Naive thymus-derived CD4-positive, alpha-beta T cell (primary cell): ENCODE measurements at places on chromosomes 11 and 22.

DNA sequence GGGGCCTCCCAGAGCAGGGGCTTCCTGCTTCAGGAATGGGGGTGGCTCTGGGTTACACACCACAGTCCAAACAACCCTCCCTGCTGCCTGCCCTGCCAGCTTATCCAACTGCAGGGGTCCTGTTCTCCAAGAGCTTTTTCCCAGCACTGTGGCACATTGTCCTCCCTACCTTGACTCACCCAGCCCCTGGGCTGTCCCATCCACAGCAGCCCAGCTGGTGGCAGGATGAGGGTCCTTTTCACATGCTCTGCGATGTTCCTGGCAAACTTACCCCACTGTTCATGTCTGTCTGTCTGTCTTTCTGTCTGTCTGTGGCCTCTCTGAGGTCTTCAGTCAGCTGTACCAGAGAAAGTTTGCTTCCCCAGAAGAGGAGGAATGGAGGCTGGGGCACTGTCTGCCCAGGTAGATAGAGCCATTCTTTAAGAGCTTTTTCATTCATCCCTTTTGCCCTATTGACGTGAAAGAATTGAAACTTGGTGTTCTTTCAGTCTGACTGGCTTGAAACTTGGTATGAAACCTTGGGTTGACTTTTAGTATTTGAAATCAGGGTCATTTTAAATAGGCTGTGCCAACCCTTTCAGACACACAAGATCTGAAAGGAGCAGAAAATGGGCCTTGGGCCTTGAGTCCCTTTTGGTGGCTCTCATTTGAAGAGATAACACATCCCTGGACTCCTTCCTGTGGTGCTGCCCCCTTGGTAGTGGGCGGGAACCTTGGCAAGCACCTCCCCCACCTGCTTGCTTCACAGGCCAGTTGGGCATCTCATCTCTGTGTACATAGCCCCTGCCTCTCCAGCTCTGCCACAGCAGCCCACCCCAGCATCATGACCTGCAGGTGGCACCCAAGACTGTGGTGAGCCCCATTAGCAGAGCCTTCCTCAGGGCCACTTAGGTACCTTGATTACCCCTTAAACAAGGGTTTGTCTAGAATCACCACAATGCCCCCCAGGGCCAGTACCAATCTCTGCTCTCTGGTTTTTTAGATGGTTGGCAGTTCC is 74.6 kb upstream of the SUSD2 start:
- peak; percentile 26 for DNase-seq

DNA sequence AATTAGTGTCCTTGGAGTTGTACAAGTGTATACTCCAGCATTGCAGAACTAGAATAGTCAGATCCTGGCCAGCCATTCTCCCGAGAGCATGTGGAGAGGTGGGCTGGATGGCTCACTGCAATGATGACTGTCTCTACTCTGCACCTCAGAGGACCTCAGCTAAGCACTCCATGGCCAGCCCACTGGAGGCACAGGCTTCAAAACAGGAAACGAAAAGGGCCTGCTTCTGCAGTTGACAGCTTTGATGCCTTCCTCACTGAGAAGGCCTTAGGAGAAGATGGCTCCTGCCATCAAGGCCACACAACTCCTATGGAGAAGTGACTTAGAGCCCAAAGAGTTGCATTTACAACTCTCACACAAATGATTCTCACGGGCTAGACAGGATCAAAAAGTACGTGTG is 9.1 kb downstream of the POLD4 start:
- DNase-seq = no peak

GRCh38 chr22:41052661-41053490 is 39.5 kb upstream of the EP300 start:
- no peak for DNase-seq

DNA sequence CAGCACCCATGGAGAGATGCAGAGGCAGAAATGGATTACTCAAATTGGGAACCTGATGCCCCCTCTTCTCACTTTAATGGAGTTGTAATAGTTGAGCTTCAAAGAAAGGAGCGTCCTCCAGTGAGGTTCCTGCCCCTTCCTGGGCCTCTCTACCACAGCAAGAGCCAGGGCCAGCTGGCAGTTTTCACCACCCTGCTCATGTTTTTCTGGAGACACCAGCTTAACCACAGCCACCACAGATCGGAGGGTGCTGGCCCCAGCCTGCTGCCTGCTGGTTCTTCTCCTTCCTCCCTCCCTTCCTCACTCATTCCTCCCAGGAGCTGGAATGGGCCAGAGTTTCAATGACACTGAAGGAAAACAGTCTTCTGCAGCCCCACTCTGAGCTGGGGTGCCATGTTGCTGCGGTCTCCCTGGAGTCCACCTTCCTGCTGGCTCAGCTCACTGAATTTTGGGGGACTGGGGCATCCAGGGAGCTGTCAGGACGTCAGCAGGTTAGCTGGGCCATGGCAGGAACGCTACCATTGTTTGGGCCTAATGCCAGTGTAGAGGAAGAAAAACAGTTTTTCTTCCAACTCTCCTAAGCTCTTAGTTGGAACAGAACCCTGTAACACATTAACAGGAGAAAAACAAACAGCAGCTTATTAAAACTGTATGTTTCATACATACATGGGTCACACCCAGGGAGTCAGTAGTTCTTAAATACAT is 57.7 kb downstream of the TRAF6 start:
- DNase-seq = no peak

DNA sequence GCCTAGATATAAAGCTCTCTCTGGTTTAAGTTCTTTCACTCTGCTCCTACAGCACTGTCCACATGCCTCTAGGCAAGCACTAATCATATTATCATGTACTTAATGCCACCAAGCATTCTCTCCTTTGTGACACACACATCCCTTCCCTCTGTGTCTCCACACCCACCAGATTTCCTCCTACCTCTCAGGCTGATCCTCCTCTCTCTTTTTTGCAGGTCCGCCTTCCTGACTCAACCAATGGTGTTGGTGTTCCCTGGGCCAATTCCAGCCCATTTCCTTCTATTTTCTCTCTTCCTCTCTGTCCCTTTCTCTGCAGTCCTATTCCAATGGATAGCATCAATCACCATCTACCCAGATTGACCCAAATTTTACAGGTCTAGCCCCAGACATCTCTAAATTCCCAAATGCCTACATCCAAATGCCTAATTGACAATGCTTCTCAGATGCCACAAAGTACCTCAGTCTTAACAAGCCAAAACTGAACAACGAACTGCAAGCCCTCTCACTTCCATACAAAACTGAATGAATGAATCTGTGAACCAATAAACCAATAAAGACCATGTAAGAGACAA is 504 bp upstream of the ZNF215 start:
- no peak for DNase-seq

- no peak for DNase-seq
Observed at GRCh38 chr22:24095826-24096757, 85.0 kb downstream of the CABIN1 start.

DNA sequence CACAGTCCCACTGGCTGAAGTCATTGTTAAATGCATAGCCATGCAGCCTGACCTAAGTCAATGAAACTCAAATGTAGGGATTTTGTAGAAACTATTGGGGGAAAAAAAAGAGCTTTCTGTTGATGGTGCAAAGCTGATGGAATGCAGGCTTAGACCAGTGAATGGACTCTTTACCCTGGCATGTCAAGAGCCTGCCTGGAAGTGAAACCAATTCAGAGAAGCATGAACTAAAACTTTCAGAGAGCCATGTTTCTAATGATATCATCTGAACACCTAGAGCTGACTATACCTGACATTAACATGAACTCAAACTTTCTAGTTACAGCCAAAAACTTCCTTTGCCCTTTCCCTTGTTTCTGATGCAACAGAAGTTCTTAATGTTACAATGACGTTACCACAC is 89.0 kb downstream of the APIP start:
- DNase-seq = no peak

DNA sequence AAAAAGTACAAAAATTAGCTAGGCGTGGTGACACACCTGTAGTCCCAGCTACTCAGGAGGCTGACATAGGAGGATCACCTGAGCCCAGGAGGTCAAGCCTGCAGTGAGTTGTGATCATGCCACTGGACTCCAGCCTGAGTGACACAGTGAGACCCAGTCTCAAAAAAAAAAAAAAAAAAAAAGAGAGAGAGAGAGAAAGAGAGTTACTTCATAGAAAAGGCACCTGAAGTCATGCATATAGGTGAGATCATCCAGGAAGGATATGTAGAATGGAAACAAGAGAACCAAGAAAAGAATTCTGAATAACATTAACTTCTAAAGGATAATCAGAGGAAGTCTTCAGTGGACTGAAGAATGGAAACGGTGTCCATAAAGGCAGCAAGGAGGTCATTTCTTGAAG is 106.8 kb downstream of the STK33 start:
- no peak for DNase-seq

GRCh38 chr11:58524232-58525036 is 16.5 kb upstream of the OR5B21 start:
- no peak for DNase-seq

- DNase-seq = no peak
Observed at GRCh38 chr22:50057278-50058060, 629 bp downstream of the TTLL8 start.

DNA sequence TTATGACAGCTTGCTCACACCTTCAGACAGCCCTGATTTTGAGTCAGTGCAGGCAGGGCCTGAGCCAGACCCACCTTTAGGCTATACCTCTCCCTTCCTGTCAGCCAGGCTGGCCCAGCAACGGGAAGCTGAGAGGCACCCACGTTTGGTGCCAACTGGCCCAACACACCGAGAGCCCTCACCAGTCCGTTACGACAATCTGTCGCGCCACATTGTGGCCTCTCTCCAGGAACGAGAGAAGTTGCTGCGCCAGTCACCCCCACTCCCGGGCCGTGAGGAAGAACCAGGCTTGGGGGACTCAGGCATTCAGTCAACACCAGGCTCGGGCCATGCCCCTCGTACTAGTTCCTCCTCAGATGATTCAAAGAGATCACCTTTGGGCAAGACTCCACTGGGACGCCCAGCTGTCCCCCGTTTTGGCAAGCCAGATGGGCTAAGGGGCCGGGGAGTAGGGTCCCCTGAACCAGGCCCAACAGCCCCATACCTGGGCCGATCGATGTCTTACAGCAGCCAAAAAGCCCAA is 13.1 kb downstream of the MED19 start:
- no peak for DNase-seq

DNA sequence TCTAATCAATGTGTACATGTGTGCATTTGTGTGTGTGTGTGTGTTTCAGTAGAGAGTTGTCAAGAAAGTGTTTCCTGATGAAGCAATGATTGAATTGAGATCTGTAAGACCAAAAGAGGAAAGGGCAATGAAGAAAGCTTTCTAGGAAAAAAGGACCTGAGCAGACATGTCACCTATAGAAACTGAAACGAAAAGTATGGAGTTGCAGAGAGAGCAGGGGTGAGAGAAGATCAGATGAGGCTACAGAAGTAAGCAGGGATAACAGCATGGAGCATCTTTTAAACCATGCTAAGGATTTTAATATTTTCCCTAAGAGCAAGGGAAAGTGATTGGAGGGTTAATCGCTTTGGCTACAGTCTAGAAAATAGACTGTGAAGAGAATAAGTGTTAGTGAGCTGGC is 1459.4 kb upstream of the TENM4 start:
- DNase-seq = no peak

GRCh38 chr11:120658071-120658423 is 146.5 kb downstream of the GRIK4 start:
- DNase-seq = no peak

- no peak for DNase-seq
Observed at GRCh38 chr11:93370260-93370659, 39.7 kb downstream of the DEUP1 start.

- no peak for DNase-seq
Observed at GRCh38 chr11:116721988-116722387, 50.8 kb downstream of the BUD13 start.

GRCh38 chr11:82932564-82932963 is 31.0 kb downstream of the DDIAS start:
- DNase-seq = no peak

GRCh38 chr11:636511-637332 is at the start of gene DRD4:
Gene DRD4 (plus strand): TSS chr11:637269. CDS start chr11:637305, 36 bp downstream.
- DNase-seq = no peak

DNA sequence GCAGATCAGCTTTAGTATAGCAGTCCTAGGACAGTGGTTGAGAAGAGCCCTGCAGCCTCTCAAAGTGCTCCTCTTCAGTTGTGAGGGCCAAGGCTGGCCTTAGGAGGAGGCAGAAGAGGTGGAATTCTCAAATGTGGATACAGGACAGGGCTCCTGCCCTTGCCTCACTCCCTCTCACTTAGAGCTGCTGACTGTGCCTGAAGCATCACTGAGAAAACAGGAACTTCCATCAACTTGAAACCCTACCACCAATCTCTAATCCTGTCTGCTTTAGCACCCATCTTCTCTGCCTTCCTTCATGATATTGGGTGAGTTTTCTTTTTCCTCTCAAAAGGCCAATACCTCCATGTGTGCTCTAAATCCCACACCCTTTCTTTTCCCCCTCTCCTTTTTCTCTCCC is 14.4 kb upstream of the UCP3 start:
- no peak for DNase-seq

GRCh38 chr11:80155412-80156017 is 714.7 kb upstream of the TENM4 start:
- DNase-seq = no peak

DNA sequence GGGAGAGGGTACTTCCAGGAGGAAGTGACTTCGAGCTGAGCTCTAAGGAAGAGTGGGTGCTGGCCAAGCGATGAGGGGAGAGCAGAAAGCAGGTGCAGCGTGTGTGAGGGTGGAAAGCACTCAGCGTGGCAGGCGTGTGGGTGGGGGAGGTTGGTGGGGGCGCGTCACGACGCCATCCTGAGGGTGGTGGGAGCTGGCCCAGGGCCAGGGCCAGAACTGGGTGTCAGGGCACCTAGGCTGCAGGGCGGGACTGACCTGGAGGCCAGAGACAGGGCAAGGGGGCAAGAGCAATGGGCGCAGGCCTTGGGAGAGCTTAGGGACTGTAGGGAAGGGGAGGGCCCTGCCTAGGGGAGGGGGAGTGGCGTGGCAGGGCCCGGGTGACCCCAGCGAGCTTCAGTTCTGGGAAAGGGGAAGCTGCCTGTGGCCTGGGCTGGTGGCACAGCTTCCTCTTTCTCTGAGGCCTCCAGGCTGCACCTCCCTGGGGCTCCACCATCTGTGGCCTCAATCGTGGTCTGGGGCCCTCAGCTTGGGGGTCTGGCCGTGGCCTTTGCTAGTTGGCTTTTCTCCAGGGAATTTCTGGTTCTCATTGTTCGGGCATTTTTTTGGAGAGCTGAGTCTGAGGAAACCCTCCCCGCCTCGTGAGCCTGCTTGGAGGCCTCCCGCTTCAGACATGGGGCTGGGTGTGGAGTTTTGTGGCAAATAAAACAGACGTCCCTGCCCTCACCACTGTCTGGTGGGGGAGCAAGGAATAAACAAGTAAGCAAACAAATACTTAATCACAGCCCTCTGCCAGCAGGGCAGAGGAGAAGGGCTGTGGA is 8.9 kb downstream of the RELT start:
- DNase-seq = no peak

DNA sequence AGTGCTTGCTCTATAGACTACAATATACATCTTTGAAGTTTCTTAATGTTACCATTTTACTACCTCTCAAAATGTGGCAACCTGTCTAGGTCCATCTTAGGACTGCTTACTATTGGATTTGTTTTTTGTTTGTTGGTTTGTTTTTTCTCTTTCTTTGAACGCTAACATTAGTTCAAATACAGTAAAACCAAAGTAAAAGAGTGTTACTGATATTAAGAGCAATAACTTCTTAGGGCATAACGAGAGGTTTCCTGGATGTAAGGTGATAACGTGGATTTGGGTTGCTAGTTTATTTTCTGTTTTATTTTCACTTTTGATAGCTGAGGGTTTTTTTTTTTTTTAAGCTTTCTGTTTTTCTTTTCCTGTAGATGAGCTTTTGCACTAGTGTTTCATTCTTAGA is 43.6 kb downstream of the TMEM135 start:
- DNase-seq = peak; percentile 8
